ENCODE measurements at places on chromosomes 2 and 18.

DNA sequence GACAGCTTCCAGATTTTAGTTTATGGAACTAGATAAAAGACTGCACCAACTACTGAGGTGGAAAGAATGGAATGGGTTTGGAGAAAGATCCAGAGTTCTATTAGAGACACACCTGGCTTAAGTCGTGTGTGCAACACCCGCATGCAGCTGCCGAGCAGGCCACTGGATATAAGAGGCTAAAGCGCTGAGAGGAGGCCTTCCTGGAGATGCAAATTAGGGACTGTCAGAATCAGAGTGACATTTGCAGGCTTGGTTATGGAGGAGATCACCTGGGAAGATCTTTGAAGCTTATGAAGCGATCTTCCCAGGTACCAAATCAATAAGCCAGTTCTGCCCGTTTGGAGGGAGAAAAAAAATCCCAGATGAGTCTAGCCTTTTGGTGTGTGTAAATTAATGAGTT, 30.4 kb upstream of the KLHL29 start:
- no peak for DNase-seq

DNA sequence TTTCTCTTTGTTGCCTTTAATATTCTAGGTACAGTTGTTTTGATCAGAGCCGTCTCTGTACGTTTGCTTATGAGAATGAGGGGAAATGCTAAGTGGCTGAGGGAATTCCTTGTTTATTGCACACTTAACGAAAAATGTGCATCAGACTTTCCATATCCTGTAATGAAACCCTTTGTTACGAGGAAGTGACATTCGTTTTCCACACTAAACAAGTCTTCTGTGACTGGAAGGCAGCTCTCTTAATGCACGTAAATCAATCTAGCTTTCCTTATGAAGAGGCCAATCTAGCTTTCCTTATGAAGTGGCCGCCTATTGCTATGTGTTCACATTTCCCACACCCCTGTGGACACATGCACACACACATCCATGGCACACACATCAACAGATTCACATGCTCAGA, 186.2 kb downstream of the SNTG2 start:
- no peak for DNase-seq

DNA sequence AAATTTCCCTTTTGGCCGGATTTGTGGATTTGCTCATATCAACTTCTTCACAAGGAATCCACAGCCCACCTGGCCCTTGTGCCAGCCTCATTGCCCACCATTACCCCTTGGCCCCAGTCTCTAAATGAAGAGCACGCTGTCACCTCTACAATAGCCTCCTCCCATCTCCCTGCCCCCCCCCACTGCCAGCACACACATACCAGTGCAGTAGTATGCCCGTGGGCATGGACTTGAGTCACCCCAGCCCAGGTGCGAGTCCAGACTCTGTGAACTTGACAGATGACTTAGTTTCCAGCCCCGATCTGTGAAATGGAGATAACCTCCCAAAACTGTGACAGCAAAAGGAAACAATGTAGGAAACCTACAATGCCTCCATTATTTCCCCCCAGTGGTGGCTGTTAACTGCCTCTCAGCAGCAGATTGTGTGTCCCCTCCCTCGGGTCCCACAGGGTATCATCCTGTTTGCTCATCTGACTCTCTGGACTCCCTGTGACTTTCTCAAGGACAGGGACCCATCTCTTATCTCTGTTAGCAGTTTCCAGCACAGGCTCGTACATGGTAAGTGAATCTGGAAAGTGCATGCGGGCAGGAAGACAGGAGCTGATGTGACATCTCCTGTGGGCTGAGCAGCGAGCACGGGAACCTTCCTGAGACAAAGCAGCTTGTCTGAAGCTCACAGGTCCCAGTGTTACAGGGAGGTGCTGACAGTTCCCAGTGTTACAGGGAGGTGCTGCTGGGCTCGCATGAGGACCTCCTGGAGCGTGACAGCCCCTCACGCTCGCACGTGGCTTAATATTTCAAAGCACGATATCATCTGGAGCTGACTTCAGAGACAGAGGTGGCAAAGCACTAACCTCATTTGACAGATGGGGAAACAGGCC, 4.2 kb upstream of the TMEM185B start:
- DNase-seq: no peak

GRCh38 chr2:37764739-37765138, 93.3 kb upstream of the CDC42EP3 start:
- DNase-seq: no peak

DNA sequence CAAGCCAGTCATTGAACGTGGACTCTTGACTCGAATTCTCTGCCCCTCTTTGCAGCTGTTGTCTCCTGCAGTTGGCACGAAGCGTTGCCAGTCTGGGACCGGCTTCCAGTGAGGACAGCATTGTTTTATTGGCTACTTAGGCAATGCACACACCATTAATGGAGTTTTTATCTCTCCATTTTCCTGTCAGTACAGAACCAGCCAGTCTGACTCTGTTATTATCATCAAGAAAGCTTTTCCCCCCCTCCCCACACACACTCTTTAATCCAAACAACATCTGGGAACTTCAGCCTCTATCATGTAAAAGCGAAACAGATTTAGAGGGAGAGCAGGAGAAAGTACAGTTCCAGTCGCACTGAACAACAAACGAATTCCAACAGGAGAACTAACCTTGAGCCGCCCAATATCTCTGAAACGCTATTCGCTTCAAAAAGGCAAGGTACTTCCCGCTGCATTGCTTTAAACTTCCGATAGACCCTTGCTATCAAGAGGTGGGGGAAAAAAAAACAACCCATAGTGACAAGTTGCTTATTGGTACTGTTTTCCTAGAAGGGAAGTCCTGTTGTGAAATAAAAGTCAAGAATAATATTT, 38.2 kb downstream of the ACVR1 start:
- peak; percentile 58 for DNase-seq

DNA sequence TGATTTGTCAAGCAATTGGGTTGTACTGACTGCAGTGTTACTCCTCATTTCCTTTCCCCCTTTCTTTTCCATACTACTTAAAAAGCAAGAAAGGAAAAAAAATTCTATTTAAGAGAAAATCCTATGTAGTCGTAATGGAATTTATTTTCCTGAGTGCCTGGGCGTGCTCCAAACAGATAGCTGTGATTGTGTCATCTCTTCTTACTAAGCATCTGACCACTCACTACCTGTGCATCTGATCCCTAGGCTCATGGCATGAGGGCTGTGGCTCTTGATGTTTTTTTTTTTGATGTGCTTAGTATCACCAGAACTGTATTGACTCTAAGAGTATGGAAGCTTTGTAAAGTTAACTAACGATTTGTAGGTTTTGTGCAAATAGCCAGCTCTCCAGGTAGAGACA, 19.0 kb downstream of the CRIM1 start:
- DNase-seq: no peak

DNA sequence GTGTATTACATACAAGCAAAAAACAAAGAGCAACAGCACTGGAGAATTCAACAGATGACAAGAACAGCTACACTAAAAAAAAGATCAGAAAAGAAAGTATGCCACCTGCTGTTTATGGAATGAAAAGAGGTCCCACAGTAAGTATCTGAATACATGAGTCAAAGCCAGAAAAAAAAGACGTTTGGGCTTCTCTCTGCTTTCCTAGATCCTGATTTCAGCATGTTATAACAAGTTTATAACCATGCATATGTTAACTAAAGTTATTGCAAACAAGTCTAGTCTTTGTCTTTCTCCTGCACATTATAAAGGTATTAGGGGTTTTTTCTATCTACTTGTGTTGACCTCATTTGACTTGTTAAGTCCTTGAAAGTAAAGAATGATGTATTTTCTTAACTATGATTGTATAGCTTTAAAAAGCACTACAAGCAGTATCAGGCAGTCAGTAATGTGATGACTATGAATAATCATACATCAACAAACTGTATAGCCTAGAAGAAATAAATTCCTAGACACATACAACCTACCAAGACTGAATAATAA, 108.5 kb upstream of the COL5A2 start:
- peak; percentile 18 for DNase-seq

Data from putamen (tissue), 1 donor.